ENCODE measurements at places on chromosomes 2 and 18.
A peak's percentile ranks its signal among the peaks of the same experiment; 100 is the strongest.

GRCh38 chr2:96103761-96104486 is 12.4 kb downstream of the ADRA2B start:
- DNase-seq, result no peak

DNA sequence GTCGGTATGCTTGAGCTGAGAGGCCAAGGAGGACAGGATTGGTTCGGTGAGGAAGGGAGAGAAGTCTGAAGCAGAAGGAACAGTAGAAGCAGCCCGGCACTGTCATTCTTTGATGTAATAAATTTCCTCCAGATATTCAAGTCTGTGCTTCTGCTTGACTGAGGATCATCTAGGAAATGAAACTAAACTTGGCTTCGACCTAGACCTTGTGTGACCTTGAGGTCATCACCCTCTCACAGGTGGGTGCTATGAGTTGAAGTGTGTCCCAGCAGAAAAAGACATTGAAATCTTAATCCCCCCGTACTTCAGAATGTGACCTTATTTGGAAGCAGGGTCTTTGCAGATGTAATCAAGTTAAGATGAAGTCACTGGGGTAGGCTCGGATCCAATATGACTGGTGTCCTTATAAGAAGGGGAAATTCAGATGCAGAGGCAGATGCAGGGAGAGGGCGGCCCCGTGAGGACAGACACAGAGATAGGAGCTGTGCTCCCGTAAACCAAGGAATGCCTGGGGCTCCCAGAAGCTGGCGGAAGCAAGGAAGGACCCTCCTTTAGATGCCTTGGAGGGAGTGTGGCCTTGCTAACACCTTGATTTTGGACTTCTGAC is 49.0 kb downstream of the PRKCE start:
- no peak for DNase-seq

- DNase-seq, result no peak
These were observed 686.5 kb downstream of the EPHA4 start for GRCh38 chr2:220885593-220885992.

DNA sequence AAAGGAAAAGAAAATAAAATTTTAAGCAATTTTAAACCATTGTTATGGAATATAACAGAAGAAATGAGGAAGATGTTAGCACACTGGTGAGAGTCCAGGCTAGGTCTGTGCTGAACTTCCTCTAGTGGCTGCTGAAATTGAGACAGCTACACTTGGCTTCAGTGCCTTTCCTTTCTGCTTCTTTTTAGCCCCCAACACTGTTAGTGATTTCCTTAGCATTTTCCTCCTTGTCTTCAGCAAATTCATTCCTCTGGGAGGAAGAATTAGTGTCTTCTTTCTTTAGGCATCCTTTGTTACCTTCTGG is 47.6 kb downstream of the ITGAV start:
- no peak for DNase-seq

GRCh38 chr2:62812921-62813825 is 107.7 kb downstream of the EHBP1 start:
- DNase-seq, result no peak

GRCh38 chr2:240820607-240821428 is 799 bp upstream of the KIF1A start:
- DNase-seq, result no peak

- no peak for DNase-seq
These were observed 601.0 kb upstream of the SLC39A10 start for GRCh38 chr2:195055996-195056395.

DNA sequence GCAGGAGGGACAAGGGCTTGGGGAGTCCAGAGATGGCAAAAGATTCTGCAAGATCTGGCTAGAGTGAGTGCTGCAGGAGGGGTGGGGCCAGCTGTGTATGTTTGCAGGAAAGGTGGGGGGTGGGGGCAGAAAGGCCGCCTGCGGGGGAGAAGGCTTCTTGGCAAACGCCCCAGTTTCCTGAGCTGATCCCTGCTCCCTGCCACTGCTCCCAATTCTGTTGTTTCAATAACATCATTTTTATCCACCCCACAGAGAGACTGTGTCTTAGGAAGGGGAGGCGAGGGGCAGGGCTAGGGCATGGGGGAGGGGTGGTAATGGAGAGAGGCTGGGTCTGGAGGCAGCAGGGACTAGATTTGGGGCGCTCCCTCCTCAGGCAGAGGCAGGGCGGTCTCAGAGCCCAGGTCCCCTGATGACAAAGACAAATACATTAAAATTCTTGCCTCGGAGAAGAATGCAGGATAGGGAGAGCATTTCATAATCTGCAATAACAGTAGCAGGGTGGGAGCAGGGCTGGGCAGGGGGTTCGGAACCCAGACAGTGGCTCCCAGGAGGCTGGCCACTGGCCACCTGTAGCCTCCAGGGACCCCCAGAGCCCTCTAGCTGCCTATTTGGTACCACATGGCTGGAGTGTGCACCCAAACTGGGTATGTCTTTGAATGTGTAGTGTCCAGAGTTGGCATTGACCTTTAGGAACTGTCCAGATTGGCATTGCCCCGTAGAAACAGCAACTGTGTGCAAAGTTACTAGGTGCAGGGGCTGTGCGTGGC is 2.1 kb upstream of the WNT6 start:
- no peak for DNase-seq

- DNase-seq, result no peak
These were observed at the start of gene CDH7 for GRCh38 chr18:65750389-65751154. Gene CDH7, plus strand, starts transcription at chr18:65751012. Its CDS starts 11,831 bp downstream, at chr18:65762843.

- no peak for DNase-seq
These were observed 177.3 kb downstream of the NBAS start for GRCh38 chr2:15383695-15384350.

DNA sequence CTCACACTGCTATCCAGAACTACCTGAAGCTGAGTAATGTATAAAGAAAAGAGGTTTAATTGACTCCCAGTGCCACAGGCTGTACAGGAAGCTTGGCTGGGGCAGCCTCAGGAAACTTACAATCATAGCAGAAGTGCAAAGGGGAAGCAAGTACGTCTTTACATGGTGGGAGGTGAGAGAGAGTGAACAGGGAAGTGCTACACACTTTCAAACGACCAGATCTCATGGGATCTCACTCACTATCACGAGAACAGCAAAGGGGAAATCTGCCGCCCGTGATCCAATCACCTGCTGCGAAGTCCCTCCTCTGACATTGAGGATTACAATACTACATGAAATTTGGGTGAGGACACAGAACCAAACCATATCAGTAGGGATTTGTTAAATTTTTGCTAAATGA is 150.4 kb upstream of the NXPH2 start:
- no peak for DNase-seq

GRCh38 chr2:234249873-234250272 is 199.4 kb downstream of the SPP2 start:
- DNase-seq, result no peak

DNA sequence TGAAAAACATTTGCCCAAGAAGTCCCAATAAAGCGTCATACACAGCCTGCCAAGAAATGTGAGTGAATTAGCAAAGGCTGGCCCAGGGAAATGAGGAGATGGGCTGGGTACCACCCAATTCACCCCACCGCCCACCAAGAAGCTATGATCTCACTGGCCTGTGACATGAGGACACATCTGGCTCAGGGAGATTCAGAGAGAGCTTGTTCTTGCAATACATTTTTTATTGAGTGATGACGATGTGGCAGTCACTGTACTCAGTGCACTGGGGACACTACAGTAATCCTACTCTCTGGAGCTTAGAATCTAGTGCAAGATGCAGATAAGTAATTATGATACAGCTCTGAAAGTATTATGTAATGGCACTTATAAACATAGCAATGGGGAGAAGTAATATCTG is 64.6 kb upstream of the IGFBP2 start:
- no peak for DNase-seq

- DNase-seq, result no peak
These were observed 27.3 kb downstream of the LPIN2 start for GRCh38 chr18:2985628-2986027.

GRCh38 chr2:222797261-222797660 is 63.6 kb upstream of the ACSL3 start:
- DNase-seq, result peak; percentile 36

DNA sequence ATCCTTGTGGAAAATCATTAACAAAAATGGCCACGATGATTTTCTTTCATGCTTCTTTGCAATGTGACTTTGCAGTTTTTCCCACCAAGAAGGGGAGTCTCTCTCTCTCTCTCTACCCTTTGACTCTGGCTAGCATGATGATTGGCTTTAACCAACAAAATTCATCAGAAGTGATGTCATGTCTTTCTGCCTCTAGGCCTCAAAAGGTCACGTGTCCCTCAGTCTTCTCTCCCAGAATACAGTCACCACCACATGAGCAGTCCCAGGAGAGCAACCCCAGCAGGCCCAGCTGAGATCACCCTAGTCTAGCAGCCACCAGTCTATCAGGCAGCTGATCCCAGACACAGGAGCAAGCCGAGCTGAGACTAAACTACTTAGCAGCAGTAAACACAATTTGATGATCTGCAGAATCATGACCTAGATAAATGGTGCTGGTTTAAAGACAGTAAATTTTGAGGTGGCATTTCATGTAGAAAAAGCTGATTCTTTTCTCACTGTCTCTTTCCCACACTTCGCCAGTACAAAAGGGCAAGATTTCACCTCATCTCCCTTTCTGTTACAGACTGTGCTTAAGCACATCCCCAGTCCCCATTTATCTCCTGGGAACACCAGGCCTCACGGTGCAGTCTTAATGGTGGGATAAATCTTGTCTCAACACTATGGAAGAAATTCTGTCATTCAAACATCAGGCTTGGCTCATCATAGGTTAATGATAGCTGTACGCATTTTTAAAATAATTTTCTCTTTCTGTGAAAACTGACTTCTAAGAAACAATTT is 132.7 kb downstream of the SCG2 start:
- DNase-seq, result no peak

GRCh38 chr2:200761266-200761665 is 50.4 kb upstream of the BZW1 start:
- DNase-seq, result no peak

DNA sequence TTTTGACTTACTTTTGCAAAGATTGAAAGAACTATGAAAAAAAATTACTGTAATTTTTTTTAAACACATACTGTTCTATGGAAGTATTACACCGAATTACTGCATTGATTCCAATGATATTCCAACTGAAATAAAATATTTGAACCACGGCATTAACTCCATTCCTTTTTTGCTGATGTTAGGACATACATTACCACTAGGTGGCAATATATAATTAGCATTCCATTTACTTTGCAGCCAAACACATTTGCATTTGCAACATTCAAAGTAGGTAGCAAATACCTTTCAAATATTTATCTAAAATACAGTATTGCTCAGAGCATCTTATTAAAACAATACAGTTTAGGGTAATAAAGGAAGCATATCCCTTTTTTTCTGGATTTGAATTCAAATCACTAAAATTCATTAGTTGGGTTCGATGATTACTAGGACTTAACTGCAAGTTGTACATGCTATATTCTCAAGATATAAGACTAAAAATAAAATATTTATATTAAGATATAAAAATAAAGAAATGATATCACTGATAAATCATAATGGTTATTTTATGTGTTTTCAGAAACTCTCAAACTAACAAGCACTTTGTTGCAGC is 31.3 kb downstream of the LANCL1 start:
- DNase-seq, result peak; percentile 38

GRCh38 chr2:205655779-205656456 is 26.4 kb upstream of the NRP2 start:
- no peak for DNase-seq

DNA sequence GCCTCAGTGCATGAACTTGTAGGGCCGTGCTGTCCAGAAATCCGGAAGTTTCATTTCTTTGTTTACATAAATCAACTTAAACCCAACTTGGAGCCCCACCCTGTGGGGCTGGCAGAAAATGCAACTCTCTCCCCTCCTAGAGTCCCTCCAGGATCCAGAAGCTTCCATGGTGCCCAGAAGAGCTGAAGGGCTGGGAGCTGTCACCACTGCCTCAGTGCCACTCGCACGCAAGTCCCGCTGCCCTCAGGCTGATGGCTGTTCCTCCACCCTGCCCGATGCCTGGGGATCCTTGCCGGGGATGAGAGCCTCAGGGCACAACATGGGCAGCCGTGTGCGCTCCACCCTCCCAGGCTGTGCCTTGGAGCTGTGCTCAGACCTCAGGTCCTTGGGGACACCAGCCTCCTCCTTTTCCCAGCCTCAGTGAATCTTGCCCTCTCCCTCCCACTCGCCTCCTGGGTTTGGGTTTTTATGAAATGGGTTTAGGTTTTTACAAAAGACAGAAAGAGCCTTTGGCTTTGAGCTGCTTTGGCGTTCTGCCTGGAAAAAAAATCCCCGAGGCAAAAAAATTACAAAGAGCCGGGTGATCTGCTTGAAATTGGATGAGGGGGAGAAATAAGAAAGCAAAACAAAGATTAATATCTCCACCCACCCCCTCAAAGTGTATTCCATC is 155.2 kb downstream of the TWIST2 start:
- peak; percentile 14 for DNase-seq

- DNase-seq, result no peak
These were observed 216.8 kb upstream of the SLC14A2 start for GRCh38 chr18:45398448-45398847.

- no peak for DNase-seq
These were observed 19.2 kb upstream of the XPO1 start for GRCh38 chr2:61557381-61557780.

DNA sequence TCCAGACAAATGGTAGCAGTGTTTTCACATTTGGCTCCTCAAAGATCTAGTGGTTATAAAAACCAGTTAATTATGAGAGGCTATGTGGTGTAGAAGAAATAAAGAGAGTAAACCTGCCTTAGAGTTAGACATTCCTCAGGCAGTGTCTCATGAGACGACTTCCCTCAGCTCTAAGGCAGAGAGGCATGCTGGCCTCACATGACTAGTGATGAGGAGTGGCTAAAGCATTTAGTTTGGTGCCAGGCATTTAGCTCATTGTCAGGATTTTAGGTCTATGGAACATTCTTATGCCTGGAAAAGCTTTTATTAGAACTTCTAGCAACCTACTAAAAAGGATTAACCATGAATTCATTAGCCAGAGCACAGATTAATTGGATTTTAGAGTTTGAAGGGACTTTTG is 90.3 kb downstream of the RPRM start:
- DNase-seq, result no peak

- DNase-seq, result no peak
These were observed 1.1 kb upstream of the WBP1 start for GRCh38 chr2:74457129-74457548.

DNA sequence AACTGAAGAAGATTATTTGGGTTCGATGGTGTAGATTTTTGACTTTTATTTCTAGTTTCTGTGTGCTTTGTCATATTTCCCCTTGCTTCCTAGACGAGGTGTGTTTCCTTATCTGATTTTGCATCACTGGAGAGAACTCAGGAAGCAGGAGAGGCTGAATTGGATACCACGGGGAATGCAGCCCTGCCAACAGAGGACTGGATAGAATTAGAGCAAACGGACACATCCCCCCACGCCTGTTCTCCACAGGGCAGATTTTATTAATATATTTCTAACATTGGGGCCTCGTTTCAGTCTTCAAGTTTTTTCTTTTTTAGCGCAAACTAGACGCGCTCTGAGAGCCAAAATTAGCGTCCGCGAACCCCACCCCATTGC is 678 bp upstream of the VAPA start:
- no peak for DNase-seq

DNA sequence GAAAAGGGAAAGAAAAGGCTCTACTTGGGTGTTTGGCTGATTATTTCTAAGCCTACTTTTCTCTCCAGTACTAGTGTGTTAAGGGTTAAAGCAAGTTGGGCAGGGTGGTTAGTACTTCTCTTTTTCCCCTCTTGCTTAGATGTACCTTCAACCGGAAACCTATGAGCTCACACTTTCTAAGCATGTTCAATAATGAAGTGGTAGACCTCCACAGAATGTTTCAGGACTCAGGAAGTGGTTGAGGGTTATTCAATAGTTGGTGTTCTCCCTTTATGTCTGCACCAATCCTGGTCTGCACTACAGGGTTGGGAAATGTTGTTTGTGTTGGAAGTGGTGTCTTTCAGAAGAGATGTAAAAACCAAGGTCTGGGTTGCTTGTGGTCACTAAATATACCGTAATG is 137.1 kb downstream of the ZEB2 start:
- DNase-seq, result no peak

GRCh38 chr18:40013001-40013609 is 1941.9 kb upstream of the PIK3C3 start:
- DNase-seq, result no peak
